Choroid plexus epithelial cell (primary cell): ENCODE measurements at places on chromosomes 3 and 15.

GRCh38 chr3:28917895-28918475 lies 362.9 kb upstream of the RBMS3 start:
- no peak for DNase-seq

- no peak for DNase-seq
These were observed 10.0 kb upstream of the MLF1 start for GRCh38 chr3:158560979-158561378.

GRCh38 chr3:179732661-179733348 lies 80.0 kb downstream of the USP13 start:
- DNase-seq = no peak

DNA sequence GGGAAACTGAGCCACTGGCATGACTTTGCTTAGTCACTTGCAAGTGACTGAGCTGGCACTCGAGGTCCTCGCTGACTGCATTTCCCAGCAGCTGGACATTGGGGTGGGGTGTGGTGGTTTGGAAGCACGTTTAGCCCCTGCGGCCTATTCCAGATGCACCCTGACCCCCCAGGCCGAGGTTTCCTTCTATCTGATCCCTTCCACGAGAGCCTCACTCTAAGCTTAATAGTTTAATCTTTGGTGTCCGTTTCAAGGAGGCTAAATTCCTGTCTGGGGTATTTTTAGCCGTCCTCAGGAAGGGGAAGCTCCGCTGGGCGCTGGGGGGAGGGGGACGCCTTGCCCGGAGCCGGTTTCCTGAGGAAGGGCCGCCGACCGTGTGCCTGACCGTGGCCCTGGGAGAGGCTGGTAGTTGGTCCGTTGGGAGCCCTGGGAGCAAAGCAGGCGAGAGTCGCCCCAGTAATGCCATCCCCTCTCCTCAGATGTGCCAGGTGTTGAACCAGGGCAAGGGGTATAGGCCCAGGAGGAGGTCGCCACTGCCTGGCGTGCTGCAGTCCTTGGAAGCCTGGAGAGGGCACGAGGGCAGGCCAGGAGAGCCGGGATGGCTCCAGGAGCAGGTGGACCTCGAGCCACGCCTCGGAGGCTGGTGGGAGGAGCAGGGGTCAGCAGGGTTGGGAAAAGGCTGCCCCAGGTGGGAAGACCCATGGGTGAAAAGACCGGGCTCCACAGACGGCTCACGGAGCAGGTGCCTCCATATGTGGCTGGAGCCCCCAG lies 37.2 kb downstream of the IDH2 start:
- no peak for DNase-seq

- DNase-seq = no peak
These were observed 117.8 kb upstream of the IQSEC1 start for GRCh38 chr3:13191016-13191415.

GRCh38 chr3:29901097-29901496 lies 620.2 kb downstream of the RBMS3 start:
- peak; percentile 38 for DNase-seq

DNA sequence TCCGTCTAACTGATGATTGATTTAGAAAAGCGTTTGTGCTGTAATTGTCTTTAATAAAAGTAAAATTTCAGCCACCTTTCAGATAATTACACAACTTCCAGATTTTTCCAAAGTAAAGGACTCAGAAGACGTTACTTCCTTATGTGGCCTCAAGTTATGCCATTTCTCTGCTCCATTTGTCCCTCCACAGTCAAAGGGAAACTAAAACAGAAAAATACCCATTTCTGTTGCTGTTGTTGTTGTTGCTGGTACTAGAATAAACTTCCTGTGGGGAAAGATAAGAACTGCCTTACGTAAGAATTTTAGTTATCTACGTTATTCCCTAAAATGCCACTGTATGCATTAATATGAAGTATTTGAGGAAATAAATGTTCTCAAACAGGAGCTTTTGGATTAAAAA lies 153.9 kb downstream of the P3H2 start:
- DNase-seq = no peak

- DNase-seq = no peak
These were observed 391.4 kb downstream of the KCNH8 start for GRCh38 chr3:19539518-19540392.

- peak; percentile 68 for DNase-seq
These were observed 9.2 kb upstream of the ACSBG1 start for GRCh38 chr15:78243491-78243941.

DNA sequence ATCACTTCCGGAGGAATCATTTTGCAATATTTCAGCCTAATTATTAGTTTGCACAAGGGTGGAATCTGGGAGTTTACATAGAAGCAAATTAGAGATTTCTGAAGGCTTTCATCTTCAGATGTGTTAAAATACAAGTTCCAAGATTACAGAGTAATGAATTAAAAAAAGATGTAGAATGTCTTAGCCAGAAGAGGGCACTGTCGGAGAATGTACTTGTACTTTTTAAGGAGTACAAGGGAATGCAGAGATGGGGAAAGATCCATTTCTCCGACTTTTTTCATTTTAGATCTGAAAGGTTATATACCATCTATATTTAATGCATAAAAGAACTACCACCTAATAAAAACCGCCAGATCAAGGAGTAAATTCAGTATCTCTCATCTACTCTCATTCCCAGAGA lies 43.1 kb upstream of the WDR5B start:
- peak; percentile 81 for DNase-seq

- DNase-seq = no peak
These were observed 227.1 kb downstream of the ZPLD1 start for GRCh38 chr3:102661707-102662497.

DNA sequence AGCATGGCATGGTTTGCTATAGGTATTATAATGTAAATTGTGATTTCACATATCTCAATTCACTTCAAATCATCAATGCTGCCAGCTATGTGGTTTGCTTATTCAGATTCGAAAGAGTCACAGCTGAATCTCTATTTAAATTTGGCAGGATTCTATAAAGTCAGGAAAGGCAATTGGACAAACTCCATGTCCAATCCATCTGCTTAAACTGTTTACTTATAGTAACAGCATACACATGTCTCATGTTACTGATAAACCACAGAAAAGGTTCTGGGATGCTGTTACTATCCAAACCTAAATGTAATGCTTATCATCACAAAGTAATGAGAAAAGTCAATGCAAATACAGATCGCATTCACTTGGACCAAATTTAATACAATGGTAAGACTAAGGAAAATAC lies 229.7 kb downstream of the ISL2 start:
- DNase-seq = peak; percentile 13

GRCh38 chr3:43218156-43218555 lies 68.2 kb upstream of the SNRK start:
- DNase-seq = no peak

GRCh38 chr15:58459560-58459959 lies 27.8 kb downstream of the LIPC start:
- DNase-seq = no peak

- peak; percentile 63 for DNase-seq
These were observed 4.0 kb downstream of the CCDC33 start for GRCh38 chr15:74240002-74240568.

GRCh38 chr3:112013058-112013783 lies 14.5 kb downstream of the TAGLN3 start:
- DNase-seq = peak; percentile 90

DNA sequence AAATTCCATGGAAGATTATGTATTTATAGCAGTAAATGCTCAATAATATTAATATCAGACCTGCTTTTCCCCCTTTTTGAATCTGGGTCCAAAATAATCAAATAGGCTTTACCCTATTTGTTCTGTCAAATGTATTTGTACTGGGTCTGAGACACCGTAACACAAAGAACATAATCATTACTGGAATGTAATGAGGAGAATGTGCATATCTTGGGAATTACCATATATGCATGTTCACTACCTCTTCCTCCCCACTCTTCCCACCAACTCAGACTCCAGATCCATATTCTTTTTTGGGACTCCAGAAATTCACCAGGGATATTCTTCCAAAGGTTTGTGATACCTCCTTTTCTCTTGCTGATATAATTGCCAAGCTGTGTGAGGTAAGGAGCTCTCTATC lies 237.1 kb downstream of the KCNMB2 start:
- DNase-seq = no peak

GRCh38 chr15:42707068-42707467 lies 29.9 kb downstream of the CDAN1 start:
- DNase-seq = peak; percentile 13

DNA sequence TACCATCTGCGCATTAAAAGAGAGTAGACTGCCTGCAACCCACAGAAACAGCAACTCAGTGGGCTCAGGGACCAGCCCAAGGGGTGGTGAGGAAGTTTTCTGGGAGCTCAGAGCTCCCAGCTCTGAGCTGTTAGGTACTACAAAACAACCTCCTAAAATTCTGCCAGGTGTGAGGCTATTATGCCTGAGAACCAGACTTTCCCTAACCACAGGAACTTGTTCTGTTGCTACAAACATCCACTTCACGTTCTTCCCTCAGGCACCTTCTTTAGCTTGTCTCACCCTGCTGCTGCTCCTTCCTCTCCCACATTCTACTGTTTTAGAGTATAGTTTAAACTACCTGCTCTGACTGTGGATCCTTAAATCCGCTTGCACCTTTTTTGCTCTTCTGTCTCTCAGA lies 399.4 kb downstream of the ROBO1 start:
- DNase-seq = peak; percentile 34

DNA sequence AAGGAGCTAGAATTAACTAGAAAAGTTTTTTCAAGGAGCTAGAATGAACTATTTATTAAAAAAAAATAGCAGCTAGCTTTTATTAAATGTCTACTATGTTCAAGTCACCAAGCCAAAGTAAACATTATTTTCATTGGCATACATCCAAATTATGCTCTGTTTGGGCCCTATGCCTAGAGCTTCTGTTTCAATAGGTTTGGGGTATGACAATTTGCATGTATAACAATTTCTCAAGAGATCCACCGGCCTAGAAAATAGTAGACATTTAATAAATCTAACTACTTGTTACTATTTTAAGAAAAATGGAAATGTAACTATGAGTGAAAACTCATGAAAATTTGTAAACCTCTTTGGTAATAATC lies 8.0 kb downstream of the GABRR3 start:
- DNase-seq = peak; percentile 26

GRCh38 chr15:50500352-50500751 lies 46.1 kb downstream of the USP50 start:
- DNase-seq = no peak

DNA sequence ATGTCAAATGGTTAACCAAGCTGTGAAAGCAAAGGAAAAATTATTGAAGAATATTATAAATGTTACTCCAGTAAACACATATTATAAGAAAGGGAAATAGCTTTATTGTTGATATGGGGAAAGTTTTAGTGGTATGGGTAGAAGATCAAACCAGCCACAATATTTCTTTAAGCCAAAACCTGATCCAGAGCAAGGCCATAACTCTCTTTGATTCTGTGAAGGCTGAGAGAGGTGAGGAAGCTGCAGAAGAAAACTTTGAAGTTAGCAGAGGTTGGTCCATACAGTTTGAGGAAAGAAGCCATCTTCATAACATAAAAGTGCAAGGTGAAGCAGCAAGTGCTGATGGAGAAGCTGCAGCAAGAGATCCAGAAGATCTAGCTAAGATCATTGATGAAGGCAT lies 54.8 kb downstream of the LYZL4 start:
- DNase-seq = no peak

DNA sequence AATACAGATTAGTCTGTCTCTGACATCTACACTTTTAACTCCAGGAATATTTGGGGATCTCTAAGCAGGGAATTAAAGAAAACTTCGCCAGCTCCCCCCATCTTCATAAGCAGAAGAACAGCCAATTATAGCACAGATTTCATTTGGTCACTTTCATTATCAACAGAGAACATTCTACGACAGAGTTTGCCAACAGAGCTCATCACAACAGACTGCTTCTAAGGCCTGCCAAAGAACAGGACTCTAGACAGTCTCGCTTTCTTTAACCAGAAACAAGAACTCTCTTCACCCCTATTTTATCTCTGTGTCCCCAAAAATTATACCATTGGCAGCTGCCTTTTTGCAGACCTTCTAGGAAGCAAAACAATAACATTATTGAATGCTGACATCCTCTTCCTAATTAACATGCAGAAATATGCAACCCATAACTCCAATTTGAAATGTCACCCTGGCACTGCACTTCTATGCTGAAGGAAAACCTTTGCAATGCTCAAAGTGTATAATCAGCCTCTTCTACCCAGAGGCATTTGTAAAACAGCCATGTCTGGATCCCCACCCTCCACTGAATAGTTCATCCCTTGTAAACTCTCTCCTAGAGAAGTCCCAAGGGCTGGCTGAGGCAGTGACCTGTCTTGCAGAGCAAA lies 552.8 kb downstream of the MAGI1 start:
- DNase-seq = peak; percentile 13

DNA sequence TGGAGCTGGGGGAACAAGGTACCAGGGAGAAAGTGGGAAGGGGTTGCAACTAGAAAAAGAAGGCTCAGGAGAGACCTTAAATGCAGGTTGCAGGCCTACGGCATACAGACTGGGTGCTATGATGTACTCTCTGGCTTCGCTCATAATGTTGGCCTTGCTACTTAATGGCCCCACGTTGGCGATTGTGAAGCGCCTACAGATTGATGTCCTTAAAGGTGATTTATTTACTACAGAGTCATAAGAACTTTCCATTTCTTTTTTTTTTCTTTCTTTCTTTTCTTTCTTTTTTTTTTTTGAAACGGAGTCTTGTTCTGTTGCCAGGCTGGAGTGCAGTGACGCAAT lies 25.4 kb downstream of the ZBTB38 start:
- DNase-seq = no peak

GRCh38 chr3:5301651-5302297 lies 114.3 kb downstream of the EDEM1 start:
- no peak for DNase-seq

- DNase-seq = no peak
These were observed 2.2 kb downstream of the SMAD6 start for GRCh38 chr15:66704019-66704802.

- DNase-seq = no peak
These were observed 107.0 kb downstream of the XXYLT1 start for GRCh38 chr3:195163719-195164572.

DNA sequence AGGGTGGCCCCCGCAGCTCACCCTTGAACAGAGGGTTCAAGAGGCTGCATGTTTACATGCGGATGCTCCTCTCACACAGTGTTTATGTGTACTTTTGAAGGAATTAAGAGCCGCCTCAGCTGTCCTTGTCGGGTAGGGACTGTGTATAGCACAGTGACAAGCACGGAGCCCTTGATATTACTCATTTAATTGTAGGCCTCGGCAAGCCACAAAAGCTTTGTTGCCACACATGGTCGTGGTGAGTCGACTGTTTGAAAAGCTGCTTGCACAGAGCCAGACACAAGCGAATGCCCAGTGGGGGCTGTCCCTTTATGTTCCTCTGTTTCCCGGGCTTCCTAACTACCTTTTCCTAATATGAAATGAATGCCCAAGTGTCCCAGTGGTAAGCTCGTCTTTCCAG lies 4.5 kb downstream of the ESYT3 start:
- no peak for DNase-seq

DNA sequence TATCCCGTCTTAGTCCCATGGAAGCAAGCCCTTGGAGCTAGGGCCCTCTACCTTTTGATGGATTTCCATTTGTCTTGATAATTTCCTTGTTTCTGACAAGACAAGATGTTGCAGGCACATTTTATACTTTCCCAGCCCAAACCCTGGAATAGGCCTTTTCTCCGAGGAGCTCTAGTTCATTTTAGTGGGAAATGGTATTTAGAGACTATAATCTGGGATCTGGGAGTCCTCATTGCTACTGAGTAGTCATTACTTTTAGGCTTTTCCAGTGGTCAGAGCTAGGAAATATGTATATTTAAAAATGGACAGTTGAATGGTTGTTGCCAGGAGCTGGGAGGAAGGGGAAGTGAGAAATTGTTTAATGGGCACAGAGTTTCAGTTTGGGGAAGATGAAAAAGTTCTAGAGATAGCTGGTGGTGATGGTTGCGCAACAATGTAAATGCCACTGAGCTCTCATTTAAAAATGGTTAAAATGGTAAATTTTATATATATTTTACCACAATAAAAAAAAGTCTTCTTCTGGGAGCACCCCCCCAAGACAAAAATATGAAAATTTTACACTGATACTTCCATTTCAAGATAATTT lies 31.6 kb downstream of the MLH1 start:
- no peak for DNase-seq
